ENCODE measurements at places on chromosomes 16 and 17.

DNA sequence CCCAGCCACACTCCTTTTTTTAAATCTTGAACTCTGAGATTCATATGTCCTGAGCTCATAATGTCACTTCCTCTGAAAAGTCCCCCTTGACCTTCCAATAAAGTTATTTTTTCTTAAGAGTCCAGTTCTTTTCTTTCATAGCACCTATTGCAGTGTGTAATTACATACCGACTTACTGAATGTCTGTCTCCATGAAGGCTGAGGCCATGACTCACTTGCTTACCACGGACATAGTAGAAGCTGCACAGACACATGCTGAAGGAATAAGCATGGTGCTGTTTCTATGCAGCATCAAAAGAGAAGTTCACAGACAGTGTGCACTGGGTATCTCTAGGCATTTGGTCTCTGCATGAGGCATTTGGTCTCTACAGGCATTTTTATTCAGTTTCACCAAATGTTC lies 77.2 kb downstream of the C17orf67 start:
- no peak for DNase-seq

DNA sequence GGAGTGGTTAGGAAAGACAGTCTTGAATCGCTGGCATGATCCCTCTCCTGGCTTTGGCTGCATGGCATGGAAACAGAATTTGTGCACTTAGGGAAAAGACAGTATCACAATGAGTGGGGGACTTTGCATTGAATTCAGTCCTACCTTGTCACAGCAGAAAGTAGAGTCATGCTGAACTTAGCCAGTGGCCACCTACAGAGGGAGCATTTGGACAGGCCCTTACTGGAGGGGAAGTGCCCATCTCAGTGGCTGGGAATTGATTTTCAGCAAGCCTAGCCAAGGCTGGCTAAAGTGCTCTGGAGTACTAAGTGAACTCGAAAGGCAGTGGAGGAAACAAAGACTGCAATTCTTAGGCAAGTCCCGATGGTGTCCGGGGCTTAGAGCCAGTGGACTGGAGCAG lies 364.3 kb upstream of the TOM1L1 start:
- no peak for DNase-seq

GRCh38 chr16:21710938-21711337 lies 47.2 kb downstream of the OTOA start:
- no peak for DNase-seq

GRCh38 chr17:69581061-69581961 lies 166.8 kb downstream of the MAP2K6 start:
- no peak for DNase-seq

- peak; percentile 30 for DNase-seq
Measured at GRCh38 chr16:74700116-74700437, 585 bp downstream of the MLKL start.

GRCh38 chr17:82031885-82032627 lies 578 bp downstream of the RAC3 start:
- peak; percentile 22 for DNase-seq

GRCh38 chr17:55159251-55159650 lies 105.5 kb upstream of the HLF start:
- DNase-seq = no peak

DNA sequence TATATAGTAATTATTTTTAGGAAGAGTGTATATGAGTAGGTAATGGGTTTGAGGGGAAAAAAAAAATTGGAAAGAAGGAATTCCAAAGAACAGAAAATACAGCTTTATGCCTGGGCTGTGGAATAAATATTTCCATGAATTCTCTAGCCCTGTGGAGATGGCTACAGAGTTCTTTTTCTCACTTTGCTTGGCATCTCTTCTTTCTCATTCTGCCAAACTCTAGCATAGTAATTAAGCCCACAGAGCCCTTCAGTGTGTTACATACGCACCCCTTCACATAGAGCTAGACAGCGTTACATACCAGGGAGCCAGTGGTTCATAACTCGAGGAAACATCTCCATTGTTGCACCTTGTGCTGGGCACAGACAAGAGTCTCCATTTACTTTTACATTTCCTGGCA lies 621.1 kb downstream of the CDH8 start:
- DNase-seq = no peak

DNA sequence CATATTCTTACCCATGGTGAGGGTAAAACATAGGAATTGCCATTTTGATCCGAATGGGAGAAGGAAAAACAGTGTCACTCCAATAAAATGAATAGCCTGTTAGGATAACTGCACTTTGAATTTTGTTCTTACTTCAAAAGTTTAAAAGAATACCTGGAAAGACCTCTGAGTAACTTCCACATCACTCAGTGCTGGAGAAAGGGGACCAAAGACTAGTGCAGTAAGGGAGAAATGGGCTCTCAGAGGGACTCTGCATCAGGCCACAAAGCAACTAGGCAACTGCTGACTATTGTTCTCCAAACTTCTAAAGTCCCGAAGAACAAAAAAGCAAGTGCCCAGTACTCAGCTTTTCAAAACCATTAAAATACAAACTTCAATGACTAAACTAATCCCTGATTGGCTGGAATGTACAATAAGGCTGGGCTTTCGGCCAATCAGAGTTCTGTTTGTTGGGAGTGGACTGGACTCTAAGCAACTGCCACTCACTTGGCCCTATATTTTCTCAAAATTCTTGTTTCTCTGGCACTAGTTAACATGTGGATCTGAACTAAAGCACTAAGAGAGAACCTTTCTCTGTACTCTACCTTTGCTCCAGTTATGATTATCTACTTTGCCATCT lies 6.2 kb downstream of the DNAJC7 start:
- DNase-seq = no peak

DNA sequence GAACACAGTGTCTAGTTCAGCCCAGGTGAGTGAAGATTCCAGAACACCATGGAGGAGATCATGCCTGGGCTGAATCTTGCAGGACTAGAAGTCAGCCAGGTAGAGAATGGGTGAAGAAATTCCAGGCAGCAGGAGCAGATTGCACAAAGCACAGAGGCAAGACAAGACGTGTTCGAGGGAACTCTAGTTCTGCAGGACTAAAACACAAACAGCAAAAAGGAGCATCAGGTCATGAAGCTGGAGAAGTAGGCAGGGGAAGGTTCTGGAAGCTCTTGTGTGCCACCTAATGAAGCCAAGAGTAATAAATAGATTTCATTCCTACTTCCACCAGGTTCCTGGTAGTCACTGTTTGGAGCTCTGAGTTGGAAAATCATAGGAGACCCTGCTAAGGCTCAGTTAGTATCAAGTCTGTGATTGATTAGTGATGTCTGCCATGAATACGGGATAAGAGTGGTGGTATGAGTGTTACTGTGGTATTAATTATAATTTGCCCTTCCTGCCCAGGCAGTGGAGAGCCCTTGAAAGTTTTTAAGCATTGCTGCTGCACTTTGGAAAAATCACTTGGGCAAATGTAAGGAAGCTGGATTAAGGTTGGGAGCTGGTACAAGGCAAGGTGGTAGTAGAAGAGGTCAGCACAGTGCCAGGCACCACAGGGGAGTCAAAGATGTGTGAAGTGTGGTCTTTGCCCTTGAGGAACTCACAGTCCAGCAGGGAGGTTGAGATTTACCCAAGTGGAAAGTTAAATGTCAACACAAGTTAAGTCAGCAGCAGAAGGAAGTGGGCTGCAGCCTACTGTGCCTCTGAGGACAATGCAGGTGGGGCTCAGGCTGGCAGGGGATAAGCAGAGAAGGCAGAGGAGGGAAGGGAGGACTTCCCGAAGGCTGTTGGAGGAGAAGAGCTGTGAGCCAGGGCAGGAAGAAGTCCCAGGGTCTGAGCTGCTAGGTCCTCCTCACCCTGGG lies 13.5 kb upstream of the FOXN1 start:
- no peak for DNase-seq

DNA sequence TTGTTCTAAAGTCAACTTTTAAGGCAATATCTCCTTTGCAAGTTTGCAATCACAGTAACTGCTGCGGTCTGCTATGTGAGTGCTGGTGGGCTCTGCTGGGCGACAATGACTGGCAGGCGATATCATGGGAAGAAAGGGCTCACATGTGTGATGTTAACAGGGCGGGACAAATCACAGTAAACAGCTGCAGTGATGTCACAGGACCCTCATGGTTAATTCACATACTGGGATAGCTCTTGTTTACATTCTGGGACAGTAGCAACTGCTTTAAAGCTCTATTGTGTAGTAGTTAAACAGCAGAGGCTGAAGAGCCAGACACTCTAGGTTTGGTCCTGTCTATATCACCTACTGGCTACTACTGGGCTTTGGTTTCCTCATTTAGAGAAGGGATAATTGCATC lies 257.2 kb upstream of the ASIC2 start:
- DNase-seq = no peak

- no peak for DNase-seq
Measured at GRCh38 chr16:85507342-85507741, 105.8 kb upstream of the GSE1 start.

DNA sequence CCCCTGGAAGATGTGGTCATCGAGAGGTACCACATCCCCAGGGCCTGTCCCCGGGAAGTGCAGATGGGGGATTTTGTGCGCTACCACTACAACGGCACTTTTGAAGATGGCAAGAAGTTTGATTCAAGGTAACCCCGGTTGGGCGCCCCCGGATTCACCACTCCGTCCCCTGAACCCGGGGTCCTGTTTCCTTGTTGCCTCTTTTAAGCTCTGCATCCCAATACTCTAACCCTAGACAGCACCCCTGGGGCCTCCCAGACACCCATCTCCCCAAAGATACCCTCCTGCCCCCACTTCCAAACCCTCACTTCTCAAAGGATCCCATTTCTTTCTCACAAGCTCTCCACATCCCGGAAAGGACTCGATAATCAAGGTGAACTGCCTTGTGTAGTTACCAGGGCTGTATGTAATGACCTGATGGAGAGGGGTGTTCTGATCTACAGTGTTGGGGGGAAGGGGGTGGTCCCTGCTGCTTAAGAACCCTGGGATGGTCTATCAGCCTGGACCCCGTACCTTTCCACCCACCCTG lies 412 bp downstream of the FKBP10 start:
- DNase-seq = no peak

DNA sequence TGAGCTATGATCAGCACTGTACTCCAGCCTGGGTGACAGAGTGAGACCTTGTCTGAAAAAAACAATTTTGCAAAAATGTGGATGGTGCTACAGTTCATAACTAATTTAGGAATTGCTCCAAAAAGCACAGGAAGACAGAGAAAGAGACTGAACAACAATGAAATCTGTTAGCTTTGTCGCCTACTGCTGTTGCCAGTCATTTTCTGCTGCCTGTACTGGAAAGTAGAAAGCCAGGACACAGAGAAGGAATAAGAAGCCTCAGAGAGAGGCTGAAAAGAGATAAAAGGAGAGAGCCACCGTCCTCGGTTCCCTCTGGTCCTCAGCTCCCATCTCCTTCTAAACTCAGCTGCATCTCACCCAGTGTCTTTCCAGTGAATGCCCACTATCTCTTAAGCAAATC lies 8.6 kb upstream of the TMC7 start:
- no peak for DNase-seq

DNA sequence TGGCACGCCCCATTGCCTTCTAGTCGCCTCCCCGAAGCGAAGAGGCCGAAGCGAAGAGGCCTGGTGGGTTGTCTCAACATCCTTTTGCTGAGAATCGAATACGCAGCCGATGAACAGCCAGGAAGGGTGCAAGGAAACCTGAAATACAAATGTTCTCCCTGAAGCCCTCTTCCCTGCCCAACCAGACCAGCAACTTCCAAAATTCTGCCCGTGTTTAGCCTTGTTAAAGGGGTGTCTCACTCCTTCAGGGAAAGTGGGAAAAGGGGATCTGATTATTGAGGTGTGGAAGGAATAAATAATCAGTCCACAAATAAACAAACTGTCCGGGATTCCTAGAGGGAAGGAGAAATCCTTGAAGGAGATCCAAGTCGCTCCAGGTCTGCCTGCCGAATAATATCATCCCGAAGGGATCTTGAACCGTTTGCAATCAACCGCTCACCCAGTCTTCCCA lies 1.4 kb upstream of the FOXC2 start:
- DNase-seq = no peak

DNA sequence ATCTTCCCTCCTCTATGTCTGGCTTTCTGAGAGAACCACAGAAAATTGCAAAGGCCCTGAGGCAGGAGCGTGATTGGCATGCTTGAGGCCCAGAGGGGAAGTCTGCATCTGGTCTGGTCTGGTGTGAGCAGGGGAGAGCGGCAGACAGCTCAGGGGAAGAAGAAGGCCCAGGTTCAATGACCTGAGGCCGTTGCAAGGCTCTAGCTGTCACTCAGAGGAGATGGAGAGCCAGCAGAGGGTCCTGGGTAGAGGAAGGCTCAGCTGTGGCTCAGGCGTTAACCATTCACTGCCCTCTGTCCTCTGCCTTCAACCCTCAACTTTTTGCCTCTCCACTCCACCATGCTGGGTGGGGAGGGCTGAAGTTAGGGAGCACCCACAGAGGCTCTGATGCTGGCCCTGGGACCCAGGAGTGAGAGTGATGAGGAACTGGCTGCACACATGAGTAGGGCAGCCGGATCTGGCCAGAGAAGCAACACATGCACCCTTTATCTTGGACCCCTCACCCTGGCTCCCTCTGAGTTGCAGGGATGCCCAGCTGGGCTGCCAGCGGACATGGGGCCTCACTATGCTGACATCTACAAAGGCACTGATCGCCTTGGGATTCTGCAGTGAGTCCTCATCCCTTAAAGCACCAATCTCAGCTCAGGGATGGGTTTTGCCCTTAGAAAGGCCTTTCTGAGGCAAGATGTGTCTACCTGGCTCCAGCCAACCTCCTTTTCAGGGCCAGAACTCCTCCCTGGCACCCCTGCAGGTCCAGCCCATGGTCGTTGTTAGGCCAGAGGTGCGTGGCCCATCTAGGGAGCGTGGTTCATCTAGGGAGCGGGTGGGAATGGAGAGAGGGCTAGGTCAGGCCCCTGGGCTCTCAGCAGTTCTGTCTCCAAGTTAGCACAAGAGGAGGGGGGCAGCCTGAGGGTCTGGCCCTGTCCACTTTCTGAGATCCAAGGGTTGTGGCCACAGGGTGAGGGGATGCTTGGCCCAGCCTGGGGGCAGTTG lies 7.7 kb upstream of the KRTAP17-1 start:
- DNase-seq = no peak

DNA sequence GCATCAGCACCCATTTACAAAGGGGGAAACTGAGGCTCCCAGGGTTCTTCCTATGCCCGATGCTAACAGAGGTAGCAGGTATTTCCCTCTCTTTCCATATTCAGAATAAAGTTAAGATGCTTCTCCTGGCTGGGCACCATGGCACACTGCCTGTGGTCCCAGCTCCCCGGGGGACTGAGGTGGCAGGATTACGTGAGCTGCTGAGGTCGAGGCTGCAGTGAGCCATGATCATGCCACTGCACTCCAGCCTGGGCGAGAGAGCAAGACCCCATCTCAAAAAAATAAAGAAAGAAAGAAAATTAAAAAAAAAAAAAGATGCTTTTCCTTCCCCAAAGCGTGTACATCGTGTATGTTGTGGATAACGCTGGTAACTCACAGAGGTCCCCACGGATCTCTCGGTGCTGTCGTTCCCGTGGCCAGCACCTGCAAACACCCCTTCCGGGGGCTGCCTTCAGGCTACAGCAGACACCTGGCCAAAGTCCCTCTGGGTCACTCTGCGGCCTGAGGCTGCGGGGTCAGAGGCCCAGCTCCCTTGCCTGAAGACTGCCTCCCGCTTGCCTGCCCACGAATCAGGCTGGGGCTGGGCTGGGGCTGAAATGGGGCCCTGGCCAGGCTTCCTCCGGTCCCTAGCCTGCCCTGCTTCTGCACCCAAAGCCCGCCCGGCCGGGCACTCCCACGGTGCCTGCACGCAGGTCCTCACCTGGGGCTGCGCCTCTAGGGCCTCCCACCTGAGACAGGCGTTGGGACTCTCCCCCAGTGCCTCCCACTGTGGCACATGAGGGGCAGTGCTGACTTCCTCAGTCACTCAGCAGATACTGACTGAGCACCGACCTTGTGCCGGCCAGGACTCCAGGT lies 63.1 kb downstream of the ZDHHC7 start:
- no peak for DNase-seq
